ENCODE measurements at places on chromosomes 16 and 17. TPM values are rescaled to one million over a fixed set of nuclear protein-coding genes. Genes with fewer than 3 reads are reported as not detected.

- no peaks in the 10 kb centered on the region for H3K4me1 ChIP-seq
- H3K36me3 ChIP-seq: no peaks in the 10 kb centered on the region
- peaks cover 7% of the 10 kb centered on the region for H3K27me3 ChIP-seq
- H3K4me3 ChIP-seq: no peak overlapping the region
- no peak for DNase-seq
- no peak overlapping the region for H3K27ac ChIP-seq
Measured at GRCh38 chr16:26680671-26681070, 386.1 kb upstream of the C16orf82 start.

- H3K4me1 ChIP-seq: no peaks in the 10 kb centered on the region
- H3K27me3 ChIP-seq: no peaks in the 10 kb centered on the region
- DNase-seq: no peak
Measured at GRCh38 chr16:24101431-24101830, 154.7 kb upstream of the CACNG3 start.

DNA sequence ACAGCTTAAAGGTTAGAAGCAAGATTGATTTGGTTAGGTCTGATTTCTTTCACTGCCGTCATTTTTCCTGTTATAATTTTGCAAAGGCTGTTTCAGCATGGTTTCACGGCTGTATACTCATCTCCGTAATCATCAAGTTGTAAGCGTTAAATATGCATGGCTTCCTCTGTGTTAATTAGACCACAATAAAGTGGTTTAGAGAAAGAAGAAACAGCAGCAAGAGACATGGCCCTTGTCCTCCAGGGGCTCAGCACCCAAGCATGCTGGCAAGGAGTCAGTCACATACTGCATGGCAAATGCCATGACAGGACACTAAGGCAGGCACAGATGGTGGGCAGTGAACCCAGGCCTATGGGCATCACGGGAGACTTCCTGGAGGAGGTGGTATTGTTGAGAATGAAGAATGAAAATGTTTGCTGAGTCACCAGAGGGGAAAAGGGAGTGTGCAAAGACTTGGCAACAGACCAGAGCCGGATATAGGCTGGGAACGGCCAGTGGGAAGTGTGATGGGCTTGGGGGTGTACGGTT, 61.4 kb upstream of the PLCG2 start:
- H3K4me1 ChIP-seq: peaks cover 50% of the 10 kb centered on the region
- peak overlapping the region; percentile 61 for H3K4me3 ChIP-seq
- H3K27ac ChIP-seq: peak overlapping the region; percentile 82
- H3K36me3 ChIP-seq: peaks cover 5% of the 10 kb centered on the region
- no peak for DNase-seq

GRCh38 chr17:6473128-6473767, 29.0 kb downstream of the PIMREG start:
- no peaks in the 10 kb centered on the region for H3K4me1 ChIP-seq
- H3K27me3 ChIP-seq: no peaks in the 10 kb centered on the region
- DNase-seq: peak; percentile 73
- H3K27ac ChIP-seq: no peak overlapping the region
- H3K4me3 ChIP-seq: no peak overlapping the region
- no peaks in the 10 kb centered on the region for H3K36me3 ChIP-seq

DNA sequence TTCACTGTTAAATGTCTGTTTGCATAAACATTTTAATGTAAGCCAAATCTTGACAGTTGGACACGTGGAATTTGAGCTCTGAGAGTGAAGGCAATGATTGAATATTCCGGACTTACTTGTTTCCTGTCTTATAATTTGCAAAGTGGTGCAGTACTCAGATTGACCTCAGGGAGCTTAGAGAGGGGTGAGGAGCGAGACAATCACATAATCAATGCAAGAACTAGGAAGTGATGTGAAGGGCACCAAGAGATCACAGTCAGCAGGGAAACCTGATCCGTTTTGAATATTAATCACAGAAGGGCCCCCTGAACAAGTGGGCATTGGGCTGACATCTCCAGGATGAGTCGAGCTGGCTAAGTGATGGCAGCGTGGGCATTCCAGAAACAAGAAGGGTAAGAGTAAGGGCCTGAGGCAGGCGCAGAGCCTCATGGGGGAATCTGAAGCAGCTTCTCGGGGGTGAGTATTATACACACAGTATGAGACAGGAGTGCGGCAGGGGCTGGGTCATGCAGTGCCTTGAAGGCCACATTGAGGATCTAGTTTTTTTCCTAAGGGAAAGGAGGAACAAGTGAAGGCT, 26.1 kb downstream of the TEX2 start:
- no peaks in the 10 kb centered on the region for H3K27me3 ChIP-seq
- no peak overlapping the region for H3K27ac ChIP-seq
- peaks cover 3% of the 10 kb centered on the region for H3K36me3 ChIP-seq
- H3K4me1 ChIP-seq: peaks cover 5% of the 10 kb centered on the region

Gene CRYM
- not detected for total RNA-seq

Gene CLDN7
- not detected for total RNA-seq

Gene FADS6
- not detected for total RNA-seq

Gene SULT1A1
- total RNA-seq: 11.3 TPM

Gene RGS9
- total RNA-seq: 6.0 TPM

All from activated CD4-positive, alpha-beta T cell treated with anti-CD3 and anti-CD28 coated beads, Interleukin-2, amount 10 ng/mL, durations not matched to agents 7 days and 5 days (primary cell).